ENCODE measurements at places on chromosomes 5 and 9.

DNA sequence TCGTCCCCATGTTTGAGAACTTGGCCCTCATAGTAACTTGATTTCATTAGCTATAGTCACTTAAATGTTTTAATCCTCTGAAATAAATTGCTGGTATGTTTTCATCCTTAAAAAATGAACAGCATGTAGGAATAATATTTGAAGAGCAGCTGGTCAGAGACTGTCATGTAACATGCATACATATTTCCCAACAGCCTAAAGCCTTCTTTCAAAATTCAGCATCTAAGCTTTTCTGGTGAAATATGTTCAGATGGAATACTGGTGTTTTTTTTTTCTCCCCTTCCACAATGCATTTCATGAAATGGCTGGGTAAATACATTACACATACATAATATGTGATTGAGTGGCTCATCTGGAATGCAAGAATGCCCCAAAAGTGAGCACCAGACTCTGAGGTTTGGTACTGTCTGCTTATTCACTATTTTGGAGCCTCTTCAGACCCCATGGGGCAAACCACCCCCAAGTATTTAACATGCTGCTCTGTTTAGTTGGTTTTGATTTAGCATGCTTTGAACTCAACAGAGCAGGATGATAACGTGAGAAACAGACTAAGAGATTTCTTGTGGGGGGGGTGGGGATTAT, 94.0 kb downstream of the SMARCA2 start:
- no peak for DNase-seq

DNA sequence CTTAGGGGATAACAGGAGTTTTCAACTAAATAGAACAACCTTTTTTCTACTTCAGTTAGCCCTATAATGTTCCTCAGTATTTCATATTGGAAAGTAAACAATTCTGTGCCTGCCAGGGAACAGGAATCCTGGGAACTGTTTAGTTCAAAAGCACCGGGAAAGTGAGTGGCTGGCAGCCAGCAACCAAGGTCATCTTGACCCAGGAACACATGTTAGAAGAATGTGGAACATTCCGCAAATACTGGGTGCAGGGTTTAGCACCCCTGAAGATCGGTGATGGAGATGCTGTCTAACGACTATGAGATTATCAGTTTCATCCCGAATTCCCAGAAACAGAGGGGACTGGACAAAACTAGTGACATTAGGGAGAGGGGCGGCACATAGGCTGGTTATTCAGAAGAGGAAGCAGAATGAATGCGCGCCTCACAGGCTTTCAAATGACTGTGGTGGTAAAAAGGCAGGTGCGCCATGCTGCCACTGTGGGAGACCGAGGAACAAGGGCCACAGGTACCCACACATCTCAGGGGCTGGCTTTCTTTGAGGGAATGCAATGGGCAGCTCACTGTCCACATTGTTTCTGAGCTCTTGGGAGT, 51.2 kb downstream of the IPPK start:
- no peak for DNase-seq

GRCh38 chr5:14577971-14578370, 3.6 kb upstream of the OTULINL start:
- no peak for DNase-seq

DNA sequence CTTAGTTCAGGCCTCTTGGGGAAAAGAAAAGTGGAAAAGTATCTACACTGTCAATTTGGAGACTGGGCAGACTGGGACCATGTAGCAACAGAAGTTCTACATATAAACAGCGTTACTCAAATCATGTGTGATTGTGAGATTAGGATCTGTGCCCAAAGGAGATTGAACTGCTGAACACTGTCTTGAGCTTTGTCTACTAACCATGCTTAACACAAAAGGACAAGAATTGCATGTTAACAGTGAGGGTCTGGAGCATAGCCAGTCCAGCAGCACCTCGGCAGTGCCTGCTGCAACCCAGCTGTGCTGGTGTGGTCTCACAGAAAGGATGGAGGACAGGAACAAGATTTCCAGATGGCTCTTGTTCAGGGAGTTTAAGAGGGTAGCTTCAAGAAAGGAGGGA, 5.7 kb downstream of the PAM start:
- DNase-seq, result no peak

- no peak for DNase-seq
These were observed 715.2 kb upstream of the ZNF608 start for GRCh38 chr5:125461641-125462072.
